Right cardiac atrium (tissue), 5 donors: ENCODE measurements at places on chromosomes 12 and 14. TPM values are rescaled to one million over a fixed set of nuclear protein-coding genes. Genes with fewer than 3 reads are reported as not detected.

Gene TM9SF1
- 14.8 TPM for polyA plus RNA-seq

Gene LDHB
- 1,488 TPM for polyA plus RNA-seq

Gene TAS2R31
- polyA plus RNA-seq, result 0.54 TPM

Gene KSR2
- 0.02 TPM for polyA plus RNA-seq

Gene TAS2R9
- polyA plus RNA-seq, result not detected

Gene KRT73
- not detected for polyA plus RNA-seq

Gene STAB2
- 0.23 TPM for polyA plus RNA-seq

Gene CLEC6A
- not detected for polyA plus RNA-seq

Gene IFI27L2
- polyA plus RNA-seq, result 104 TPM

Gene TM7SF3
- polyA plus RNA-seq, result 7.9 TPM

Gene RILPL1
- polyA plus RNA-seq, result 127 TPM

Gene KERA
- polyA plus RNA-seq, result 0.02 TPM

Gene ANO2
- 7.0 TPM for polyA plus RNA-seq

Gene PRPH
- polyA plus RNA-seq, result 2.0 TPM

Gene KRT77
- polyA plus RNA-seq, result not detected

Gene DENND5B
- 9.6 TPM for polyA plus RNA-seq

Gene HOXC9
- polyA plus RNA-seq, result not detected

Gene RND1
- polyA plus RNA-seq, result 2.6 TPM

Gene P2RX4
- polyA plus RNA-seq, result 6.9 TPM

Gene CLEC14A
- 44.0 TPM for polyA plus RNA-seq

Gene CBLN3
- polyA plus RNA-seq, result 1.3 TPM

Gene CPM
- polyA plus RNA-seq, result 5.8 TPM

Gene SLC41A2
- 1.2 TPM for polyA plus RNA-seq

Gene TTC9
- 0.95 TPM for polyA plus RNA-seq

Gene ALG10
- polyA plus RNA-seq, result 0.79 TPM

Gene NTF3
- 1.7 TPM for polyA plus RNA-seq

Gene GLT1D1
- 0.07 TPM for polyA plus RNA-seq

Gene MSI1
- 2.1 TPM for polyA plus RNA-seq

Gene ACOT6
- polyA plus RNA-seq, result not detected

Gene PRH2
- polyA plus RNA-seq, result not detected

Gene AACS
- 11.1 TPM for polyA plus RNA-seq

Gene EXOC3L4
- polyA plus RNA-seq, result 1.4 TPM

Gene LRRC10
- 22.0 TPM for polyA plus RNA-seq

Gene TCL1B
- polyA plus RNA-seq, result not detected

Gene LAG3
- polyA plus RNA-seq, result 0.57 TPM

Gene CACNA1C
- polyA plus RNA-seq, result 34.6 TPM

Gene LTB4R
- 1.6 TPM for polyA plus RNA-seq
